ENCODE measurements at places on chromosomes 7 and 10. TPM values are rescaled to one million over a fixed set of nuclear protein-coding genes. Genes with fewer than 3 reads are reported as not detected.

GRCh38 chr7:27161214-27161720, 4.1 kb downstream of the HOXA9 start:
- H3K36me3 ChIP-seq: no peaks in the 10 kb centered on the region
- peaks cover 13% of the 10 kb centered on the region for H3K4me1 ChIP-seq
- DNase-seq: peak; percentile 86
- H3K27me3 ChIP-seq: peaks cover 14% of the 10 kb centered on the region
- H3K27ac ChIP-seq: peak overlapping the region; percentile 54

GRCh38 chr10:3395458-3395861, 222.9 kb upstream of the PITRM1 start:
- no peaks in the 10 kb centered on the region for H3K4me1 ChIP-seq
- no peak for DNase-seq
- H3K4me3 ChIP-seq: no peak overlapping the region
- no peaks in the 10 kb centered on the region for H3K27me3 ChIP-seq
- H3K36me3 ChIP-seq: no peaks in the 10 kb centered on the region

- DNase-seq: no peak
- no peak overlapping the region for H3K4me3 ChIP-seq
- no peaks in the 10 kb centered on the region for H3K27me3 ChIP-seq
- H3K36me3 ChIP-seq: no peaks in the 10 kb centered on the region
- H3K27ac ChIP-seq: no peak overlapping the region
Measured at GRCh38 chr7:52909131-52909530, 126.3 kb upstream of the POM121L12 start.

- H3K36me3 ChIP-seq: no peaks in the 10 kb centered on the region
- no peak overlapping the region for H3K4me3 ChIP-seq
- H3K27me3 ChIP-seq: no peaks in the 10 kb centered on the region
- no peak for DNase-seq
Measured at GRCh38 chr10:30619966-30620365, 9.6 kb downstream of the LYZL2 start.

GRCh38 chr10:4512671-4513240, 313.3 kb upstream of the AKR1E2 start:
- H3K36me3 ChIP-seq: no peaks in the 10 kb centered on the region
- no peak overlapping the region for H3K4me3 ChIP-seq
- H3K4me1 ChIP-seq: peaks cover 3% of the 10 kb centered on the region
- DNase-seq: no peak
- H3K27ac ChIP-seq: no peak overlapping the region
- no peaks in the 10 kb centered on the region for H3K27me3 ChIP-seq

The TCF7L2 gene
- 85.6 TPM for total RNA-seq
